Right renal cortex interstitium (tissue), 3 donors: ENCODE measurements at places on chromosomes 12 and 14. TPM values are rescaled to one million over a fixed set of nuclear protein-coding genes. Genes with fewer than 3 reads are reported as not detected.

- DNase-seq, result no peak
Observed at GRCh38 chr12:90311561-90311960, 602.9 kb upstream of the ATP2B1 start.

- DNase-seq, result no peak
Observed at GRCh38 chr14:51491776-51492175, 159.9 kb upstream of the FRMD6 start.

DNA sequence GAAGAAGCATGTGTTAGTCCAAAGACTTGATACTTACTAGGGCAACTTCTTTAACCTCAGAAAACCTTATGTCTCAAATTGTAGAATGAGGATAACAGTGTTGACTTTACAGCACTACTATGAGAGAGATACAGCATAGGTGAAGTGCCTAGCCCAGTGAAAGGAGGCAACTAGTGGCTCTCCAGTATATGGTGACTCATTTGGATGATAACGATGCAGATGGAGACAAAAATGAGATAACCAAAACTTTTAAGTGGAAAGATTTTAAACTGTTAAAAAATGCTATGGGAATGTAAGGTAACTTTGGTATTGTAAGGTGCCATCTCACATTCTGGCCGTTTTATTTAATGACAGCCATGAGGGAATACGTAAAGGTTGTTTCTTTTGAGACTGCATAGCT, 2.7 kb downstream of the PHC1 start:
- DNase-seq, result no peak

The CLEC4D gene
- 0.43 TPM for polyA plus RNA-seq

- DNase-seq, result no peak
Observed at GRCh38 chr12:120438495-120439198, 734 bp downstream of the COX6A1 start.

The LYZ gene
- polyA plus RNA-seq, result 30.5 TPM

- no peak for DNase-seq
Observed at GRCh38 chr14:36656687-36657398, 4.8 kb upstream of the PAX9 start.

DNA sequence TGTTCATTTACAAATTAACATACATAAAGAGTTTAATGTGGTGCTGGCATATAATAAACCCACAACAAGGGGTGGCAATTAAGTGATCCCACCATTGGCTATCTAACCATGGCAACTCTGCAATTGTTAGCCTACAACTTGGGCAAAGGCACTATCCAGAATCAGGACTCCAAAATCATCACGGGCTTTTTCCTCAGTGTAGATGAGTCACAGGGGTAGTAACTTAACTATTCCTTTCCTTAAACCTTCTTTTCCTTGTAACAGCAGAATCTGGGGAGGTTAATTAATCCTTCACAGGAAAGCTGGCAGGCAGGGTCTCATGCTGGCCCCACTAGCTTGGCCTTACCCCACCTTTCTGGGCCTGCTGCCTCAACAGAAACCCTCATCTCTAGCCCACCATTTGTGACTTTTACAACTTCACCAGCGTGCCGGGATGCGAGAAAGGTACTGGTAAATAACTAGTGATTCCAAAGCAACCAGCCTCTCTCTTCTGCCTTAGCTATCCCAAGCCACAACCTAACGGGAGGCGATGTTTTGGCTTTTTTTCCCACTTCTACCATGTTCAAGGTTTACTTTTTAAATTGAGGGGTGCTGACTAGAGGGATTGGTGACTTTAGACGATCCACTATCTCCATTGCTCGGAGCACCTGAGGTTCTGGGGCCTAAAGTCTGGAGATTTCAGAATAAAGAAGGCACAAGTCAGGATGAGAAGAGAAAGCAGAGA, 744 bp downstream of the ATP5MC2 start:
- DNase-seq, result no peak

DNA sequence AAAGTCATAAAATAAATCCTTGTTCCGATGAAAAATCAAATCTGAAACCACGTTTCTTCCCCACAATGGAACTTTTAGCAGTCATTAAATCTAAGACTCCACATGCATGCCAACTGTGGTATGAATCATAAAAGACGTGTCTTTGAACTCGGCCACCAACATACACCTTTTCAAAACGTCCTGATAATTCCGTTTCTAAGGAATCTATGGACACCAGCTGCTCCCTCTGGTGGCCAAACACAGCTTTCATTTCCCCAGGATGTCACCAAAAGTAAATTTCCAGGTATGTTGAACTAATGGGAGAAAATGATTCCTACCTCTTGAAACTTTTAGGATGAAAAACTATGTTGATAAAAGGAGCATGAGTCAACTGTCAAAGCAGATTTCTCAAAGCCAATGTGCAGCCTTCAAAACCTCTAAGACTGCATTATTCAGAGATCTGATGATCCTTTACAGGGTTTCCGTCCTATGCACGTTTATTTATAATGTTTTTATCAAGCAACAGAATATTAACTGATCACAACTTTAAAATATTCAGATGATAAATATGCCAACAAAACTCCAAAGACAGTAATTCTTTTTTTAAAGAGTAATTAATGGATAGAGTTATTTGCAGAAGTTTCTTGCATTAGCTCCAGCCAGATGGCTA, 96.2 kb downstream of the CIT start:
- DNase-seq, result peak; percentile 40

GRCh38 chr12:78088391-78088832, 257.7 kb downstream of the NAV3 start:
- no peak for DNase-seq

DNA sequence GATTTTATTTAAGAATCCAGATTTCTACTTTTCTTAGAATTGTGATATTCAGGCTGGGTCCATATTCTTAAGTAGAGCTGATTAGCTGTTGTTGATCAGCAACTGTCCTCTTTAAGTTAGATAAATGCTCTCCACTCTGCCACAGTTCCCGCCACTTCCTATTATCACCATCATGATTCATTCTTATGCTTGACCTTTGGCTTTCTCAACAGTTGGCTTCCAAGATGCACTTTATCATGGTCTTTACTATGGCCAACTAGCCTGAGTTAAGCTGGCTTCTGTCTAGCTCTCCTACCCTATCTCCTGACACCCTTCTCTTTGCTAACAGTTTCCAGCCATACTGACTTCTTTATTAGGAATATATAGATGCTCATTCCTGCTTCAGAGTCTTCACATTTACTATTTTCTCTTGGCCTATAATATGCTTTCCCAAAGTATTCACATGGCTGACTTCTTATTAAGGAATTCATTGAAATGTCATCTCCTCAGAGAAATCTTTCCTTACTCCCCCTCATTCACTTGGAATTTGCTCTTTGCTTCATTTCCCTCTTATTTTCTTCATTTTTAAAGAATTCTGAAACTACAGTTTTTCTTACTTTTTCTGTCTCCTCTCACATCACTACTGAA, 149.0 kb upstream of the IGF1 start:
- no peak for DNase-seq

DNA sequence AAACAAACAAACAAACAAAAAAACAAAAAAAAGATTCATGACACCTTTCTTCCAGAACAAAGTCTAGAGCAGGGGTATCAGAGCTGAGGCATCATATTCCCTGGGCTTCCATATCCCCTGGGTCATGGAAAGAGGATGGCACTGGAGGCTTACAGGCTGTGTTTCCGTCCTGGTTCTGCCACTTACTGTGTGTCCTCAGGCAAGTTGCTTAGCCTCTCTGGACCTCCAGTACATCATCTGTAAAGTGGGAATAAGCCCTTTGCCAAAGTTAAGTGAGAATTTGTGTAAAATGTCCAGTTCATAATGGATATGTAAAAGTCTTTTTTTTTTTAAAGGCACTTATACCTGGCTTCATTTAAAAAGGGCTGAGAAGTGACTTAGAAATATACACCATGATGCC, 62.0 kb upstream of the FAM222A start:
- no peak for DNase-seq

DNA sequence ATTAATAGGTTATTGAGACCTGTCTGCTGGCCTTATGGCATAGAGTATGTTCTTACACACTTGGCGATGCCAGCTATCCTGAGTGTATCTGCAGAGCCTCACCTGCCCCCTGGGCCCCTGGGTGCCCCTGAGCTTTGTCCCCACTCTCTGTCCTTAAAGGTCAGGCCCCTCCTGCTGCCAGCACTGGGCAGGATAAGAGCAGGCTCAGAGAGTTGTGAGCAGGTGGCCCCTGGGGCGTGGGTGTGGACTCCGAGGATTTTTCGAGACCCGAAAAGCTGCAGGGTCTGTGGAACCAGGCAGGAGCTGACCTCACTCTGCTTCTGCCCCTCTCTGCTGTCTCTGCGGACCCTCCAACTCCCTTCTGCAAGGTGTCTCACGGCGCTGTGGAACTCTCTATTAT, 8.2 kb downstream of the HIP1R start:
- no peak for DNase-seq

DNA sequence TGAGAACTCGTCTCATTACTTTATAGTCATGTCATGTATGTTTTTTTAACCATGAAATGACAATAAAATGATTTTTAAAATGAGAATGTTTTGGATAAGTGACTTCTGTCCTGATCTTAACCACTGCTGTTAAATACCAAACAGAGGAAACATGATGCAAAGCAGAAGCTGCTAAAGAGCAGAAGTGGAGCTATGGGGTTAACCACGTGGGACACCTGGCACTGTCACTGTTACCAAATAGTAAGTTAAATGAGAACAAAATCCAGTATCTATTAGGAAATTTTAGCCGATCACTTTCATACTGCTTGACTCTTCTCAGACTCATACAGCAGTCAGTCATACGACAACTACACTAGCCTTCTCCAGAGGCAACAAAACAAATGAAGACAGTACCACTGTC, 82.4 kb downstream of the SCAF11 start:
- DNase-seq, result no peak

The KIF26A gene
- 9.1 TPM for polyA plus RNA-seq

- no peak for DNase-seq
Observed at GRCh38 chr12:65196762-65197567, 27.6 kb downstream of the LEMD3 start.

- DNase-seq, result no peak
Observed at GRCh38 chr12:53990311-53991076, 5.5 kb downstream of the HOXC10 start.

The STON2 gene
- 46.4 TPM for polyA plus RNA-seq

DNA sequence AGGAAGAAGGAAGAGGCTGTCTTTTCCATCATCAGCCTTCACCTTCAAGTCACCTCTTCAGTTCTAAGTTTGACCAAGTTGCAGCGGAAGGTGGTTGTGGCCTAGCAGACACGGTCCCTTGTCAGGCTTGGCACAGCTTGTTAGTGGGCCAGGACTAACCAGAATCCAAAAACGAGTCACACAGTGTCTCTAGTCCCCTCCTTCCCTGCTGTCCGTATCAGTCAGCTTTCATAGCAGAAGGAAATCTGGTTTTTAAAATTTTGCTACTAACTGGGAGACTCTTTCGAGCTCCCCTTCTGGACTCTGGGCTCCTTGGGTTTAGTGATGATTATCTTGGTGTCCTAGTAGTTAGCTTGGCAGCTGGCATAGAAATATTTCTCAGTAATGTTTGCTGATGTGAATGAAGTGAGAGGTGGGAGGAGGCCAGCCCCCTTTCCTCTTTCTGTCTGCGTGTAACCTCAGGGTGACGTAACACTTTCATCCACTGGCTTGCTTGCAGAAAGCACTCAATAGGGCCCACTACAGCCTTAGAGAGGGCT, 3.8 kb downstream of the ETV6 start:
- no peak for DNase-seq

GRCh38 chr12:121632069-121632970, 6.0 kb downstream of the ORAI1 start:
- no peak for DNase-seq

- DNase-seq, result no peak
Observed at GRCh38 chr14:70170976-70171375, 17.8 kb downstream of the SLC8A3 start.

GRCh38 chr14:73102806-73103497, 33.4 kb upstream of the PSEN1 start:
- no peak for DNase-seq

The BBOF1 gene
- 16.1 TPM for polyA plus RNA-seq

GRCh38 chr14:87255058-87255457, 737.9 kb downstream of the GALC start:
- peak; percentile 32 for DNase-seq

DNA sequence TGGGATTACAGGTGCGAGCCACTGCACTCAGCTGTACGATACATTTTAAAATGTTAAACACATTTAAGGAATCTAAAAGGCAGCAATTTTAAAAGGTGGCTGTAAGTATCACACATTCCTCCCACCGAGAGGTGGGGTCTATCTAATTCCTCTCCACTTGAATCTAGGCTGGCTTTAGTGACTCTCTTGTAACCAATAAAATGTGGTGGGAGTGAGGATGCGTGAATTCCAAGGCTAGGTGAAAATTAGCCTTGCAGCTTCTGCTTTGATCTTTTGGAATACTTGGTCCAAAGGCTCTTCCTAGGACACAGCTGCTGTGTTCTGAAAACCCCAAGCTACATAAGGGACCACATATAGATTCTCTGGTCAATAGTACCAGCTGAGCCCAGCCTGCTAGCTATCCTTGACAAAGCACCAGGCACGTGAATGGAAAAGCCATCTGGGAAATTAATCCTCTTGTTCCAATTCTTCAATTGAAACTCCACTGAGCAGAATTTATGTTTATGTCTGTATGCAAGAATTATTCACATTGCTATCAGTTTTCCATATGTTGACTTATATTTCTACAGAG, 8.8 kb upstream of the GPRC5D start:
- DNase-seq, result no peak

The ST8SIA1 gene
- 5.7 TPM for polyA plus RNA-seq

GRCh38 chr14:39568809-39569538, 136.7 kb upstream of the FBXO33 start:
- DNase-seq, result no peak

The SSPN gene
- 13.6 TPM for polyA plus RNA-seq

- no peak for DNase-seq
Observed at GRCh38 chr12:8644345-8645248, 18.0 kb downstream of the MFAP5 start.

- DNase-seq, result no peak
Observed at GRCh38 chr14:105475269-105476096, 862 bp downstream of the CRIP2 start.

- no peak for DNase-seq
Observed at GRCh38 chr14:61560323-61560722, 135.0 kb upstream of the HIF1A start.
